ENCODE measurements at places on chromosomes 4 and X.

- DNase-seq = no peak
These were observed 22.8 kb downstream of the RAB28 start for GRCh38 chr4:13461191-13461905.

DNA sequence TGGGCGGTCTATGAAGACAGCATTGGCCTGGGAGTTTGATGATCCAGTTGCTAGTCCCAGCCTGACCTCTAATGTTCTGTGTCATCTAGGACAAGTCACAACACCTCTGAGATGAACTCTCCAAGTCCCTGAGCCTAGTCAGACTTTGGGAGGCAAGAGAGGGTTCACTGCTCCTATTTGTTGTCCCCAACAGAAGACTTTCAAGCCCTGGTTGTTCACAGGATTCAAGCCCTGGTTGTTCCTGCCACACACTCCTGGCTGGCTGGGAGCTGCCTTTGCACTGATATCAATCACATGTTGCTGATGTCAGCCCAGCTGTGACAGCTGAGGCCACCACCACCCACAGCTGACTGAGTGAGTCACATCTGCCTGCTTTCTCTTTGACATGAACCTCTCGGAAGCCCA is 253.2 kb upstream of the RASGEF1B start:
- peak; percentile 58 for DNase-seq

DNA sequence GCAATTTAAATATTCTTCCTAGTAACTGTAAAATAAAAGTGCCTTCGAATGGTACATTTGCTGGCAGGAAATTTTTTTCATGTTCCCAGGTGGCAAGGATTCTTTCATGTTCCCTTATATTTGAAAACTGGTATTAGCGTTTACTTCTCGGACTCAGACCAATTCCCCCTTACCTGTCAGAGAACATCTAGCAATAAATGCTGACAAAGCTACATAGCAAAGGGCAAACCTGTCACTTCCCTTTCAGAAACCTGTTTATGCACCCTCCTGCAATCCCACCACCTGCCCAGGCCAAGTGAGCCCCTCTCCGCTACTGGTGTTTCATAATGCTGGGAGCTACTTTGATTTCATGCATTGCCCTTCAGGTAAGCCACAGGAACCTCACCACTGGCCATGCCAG is 98.2 kb downstream of the HPRT1 start:
- no peak for DNase-seq

GRCh38 chr4:118867311-118868067 is 21.2 kb upstream of the SYNPO2 start:
- DNase-seq = no peak

GRCh38 chr4:16120720-16121119 is 36.9 kb upstream of the PROM1 start:
- no peak for DNase-seq

DNA sequence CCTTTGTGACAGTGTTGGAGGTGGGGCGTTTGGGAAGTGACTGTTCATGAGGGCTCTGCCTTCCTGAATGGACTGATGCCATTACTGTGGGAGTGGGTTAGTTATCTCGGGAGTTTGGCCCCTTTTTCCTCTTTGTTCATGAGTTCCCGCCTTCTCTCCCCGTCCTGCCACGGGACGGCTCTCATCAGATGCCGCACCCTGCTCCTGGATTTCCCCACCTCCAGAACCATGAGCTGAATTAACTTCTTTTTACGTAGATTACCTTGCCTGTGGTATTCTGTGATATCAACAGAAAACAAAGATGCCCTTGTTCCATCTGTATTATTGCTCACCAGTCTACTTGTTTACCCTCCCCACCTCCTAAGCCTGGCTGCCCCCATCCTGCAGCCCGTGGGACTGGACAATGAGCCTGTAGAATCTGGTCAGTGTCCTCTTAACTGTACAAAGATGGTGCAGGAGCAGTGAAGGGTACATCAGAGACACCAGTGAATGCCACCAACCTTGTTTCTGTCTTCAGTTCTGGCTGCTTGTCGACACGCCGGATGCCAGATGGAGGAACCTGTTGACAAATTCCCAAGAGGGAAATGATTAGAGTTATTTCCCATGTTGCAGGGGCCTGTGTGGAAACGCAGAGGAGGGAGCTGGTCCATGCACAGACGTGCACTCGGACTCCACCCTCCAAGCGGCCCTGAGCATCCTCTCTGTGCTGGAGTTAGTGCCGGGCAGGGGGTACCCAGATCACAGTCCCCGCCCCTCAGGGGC is 104.7 kb downstream of the ABLIM2 start:
- no peak for DNase-seq

GRCh38 chrX:107738272-107738671 is 37.3 kb downstream of the TSC22D3 start:
- DNase-seq = no peak

GRCh38 chr4:186695392-186695791 is 28.3 kb downstream of the FAT1 start:
- DNase-seq = no peak

GRCh38 chr4:153083447-153083947 is 120.7 kb upstream of the TRIM2 start:
- DNase-seq = peak; percentile 24

DNA sequence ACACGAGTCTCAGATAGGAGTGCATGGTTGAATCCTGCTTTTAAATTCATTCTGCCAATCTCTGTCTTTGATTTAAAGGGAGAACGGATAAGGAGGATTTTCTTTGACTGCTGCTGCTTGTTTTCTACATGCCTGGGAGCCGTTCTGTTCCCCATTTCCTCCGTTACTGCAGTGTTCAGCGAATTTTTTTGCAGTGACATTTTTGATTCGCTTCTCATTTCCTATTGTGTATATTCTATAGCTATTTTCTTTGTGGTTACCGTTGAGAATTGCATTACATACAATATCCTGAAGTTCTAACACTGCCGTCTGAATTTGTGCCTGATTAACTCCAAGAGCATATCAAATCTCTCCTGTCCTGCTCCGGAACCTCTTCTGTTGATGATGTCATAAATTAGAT is 14.8 kb upstream of the MAEA start:
- DNase-seq = no peak

DNA sequence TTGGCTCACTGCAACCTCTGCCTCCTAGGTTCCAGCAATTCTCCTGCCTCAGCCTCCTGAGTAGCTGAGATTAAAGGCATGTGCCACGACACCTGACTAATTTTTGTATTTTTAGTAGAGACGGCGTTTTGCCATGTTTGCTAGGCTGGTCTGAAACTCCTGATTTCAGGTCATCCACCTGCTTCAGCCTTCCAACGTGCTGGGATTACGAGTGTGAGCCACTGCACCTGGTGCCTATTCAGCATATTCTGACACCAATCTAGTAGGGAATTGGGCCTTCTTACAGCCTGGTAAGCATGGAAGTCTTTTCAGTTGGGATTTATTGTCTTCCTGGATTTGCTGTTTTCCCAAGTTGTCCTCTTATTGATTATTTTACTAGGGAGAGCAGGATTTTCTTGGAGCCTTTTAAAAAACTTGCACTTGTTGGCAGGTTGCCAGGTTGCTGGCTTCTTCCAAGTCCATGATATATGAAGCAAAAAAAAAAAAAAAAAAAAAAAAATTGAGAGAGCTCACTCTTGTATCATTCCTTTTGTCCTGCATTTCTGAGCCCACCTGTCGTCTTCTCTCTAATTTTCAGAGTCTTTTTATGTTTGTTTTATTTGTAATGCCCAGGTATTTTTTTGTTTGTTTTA is 43.7 kb downstream of the TMPRSS11E start:
- DNase-seq = no peak

DNA sequence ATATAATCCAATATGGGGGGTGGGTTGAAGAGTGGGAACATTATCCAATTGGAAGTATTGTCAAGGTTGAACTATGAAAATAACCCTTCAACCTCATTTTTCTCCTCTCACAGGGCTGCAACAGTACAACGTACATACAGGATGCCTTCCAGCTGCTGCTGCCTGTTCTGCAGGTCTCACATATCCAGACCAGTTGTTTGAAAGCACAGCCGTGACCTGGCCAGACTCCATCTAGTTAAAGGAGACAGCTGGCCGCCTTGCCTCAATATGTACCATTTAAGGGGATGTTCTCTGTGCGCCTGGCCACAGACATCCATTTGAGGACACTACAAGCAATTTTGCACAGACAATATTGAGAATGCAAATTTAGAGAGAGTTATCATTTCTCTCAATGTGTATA is 75.7 kb downstream of the FAM114A1 start:
- no peak for DNase-seq

- DNase-seq = no peak
These were observed 788.4 kb upstream of the GALNTL6 start for GRCh38 chr4:171024720-171025303.

GRCh38 chr4:103073792-103074438 is 2.6 kb downstream of the SLC9B2 start:
- no peak for DNase-seq

DNA sequence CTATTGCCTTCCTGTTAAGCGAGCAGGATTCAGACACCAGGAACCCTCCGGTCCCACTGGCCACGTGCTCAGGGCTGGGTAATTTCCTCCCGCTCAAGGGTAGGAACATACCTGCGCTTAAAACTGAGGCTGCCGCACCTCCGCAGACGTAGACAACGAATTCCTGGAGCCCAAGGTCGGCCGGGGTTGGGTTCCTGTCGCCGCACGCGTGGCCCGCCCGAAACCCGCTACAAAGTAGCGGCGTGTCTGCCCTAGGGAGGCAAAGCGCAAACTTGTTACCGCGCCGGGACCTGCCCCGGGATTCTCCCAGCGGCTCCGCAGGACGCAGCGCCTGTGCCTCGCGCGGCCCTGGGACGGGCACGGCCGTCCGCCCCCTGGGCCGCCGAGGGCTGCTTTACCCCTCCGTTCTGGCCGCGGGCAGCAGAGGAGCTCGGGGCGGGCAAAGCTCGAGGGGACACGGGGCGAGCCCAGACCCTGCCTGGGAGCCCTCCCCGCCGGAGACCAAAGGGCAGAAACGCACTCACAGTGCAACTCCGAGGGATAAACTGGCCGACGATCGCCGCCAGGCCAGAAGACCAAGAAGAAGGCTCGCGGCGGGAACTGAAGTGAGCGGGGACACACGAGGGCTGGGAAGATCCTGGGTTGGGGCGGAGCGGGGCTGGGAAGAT is at the start of gene ERVMER34-1:
Gene ERVMER34-1, minus strand, starts transcription at position 607 of the 668 bp plus-strand sequence. CDS start 5,905 bp downstream, outside the sequence.
- no peak for DNase-seq

GRCh38 chr4:21964762-21965319 is 16.3 kb upstream of the KCNIP4 start:
- no peak for DNase-seq

DNA sequence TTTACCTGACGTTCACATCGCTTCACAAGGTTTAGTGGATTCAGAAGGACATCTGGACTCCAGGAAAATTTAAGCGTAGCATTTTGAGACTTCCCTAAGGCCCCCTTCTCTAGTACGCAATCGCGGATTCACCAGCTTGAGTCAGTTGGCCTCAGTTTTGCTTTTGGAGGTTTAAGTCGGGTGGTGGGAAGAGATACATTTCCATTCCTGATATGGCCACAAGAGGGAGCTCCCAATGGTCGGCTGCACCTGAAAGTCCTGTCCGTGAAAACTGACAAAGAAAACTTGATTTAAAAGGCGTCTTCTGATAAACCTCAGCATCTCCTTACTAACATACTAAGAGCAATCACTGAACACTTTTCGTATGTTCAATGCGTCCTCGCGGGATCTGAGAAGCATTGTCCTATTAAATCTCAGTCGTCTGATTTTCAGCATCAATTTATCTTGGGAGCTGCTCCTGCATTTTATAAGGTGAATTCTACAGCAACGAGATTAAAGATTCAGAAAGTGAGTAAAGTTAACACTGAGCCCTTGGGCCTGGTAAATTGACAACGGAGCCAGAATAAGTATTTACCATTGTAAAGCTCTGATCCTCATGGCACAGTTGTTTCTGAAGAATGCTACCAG is 50.6 kb downstream of the LGI2 start:
- peak; percentile 19 for DNase-seq

DNA sequence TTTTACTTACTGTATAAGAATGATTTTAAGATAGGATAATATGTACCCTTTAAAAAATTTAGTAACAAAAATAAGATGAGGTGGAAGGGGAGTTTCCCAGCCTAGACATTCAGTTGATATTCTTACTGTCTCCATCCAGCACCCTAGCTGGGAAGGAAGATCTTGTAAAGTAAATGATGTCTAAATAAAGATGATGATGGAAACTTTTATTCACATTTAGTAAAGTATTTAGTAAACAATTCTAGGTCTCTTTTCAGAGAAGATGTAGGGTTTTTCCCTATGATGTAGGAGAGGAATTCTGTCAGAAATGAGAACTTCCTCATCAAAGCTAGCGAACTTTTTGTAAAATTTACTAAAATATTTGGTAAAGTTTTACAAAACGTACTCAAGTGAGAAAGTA is 136.8 kb downstream of the RAPGEF2 start:
- no peak for DNase-seq

DNA sequence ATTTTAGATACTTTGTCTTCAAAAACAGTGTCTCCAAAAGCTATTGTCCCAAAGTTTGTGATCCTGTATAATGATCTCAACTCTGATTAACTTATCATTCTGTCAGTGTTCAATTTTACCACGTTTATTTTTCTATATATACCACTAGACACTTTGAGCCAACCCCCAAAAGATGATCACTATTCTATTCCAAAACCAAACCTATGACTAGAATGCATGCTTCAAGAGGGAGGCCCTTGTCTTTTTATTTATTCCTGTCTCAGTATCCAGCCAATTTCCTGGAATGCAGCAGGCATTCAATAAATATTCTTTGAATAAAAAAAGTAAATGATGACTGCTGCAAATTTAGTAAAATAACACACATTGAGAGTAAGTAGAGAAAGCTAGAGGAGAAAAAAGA is 275.6 kb downstream of the LDB2 start:
- DNase-seq = no peak
